AG20443 (cell line): ENCODE measurements at places on chromosomes 7 and 10.

- no peak for DNase-seq
Measured at GRCh38 chr7:82789883-82790609, 346.5 kb upstream of the CACNA2D1 start.

DNA sequence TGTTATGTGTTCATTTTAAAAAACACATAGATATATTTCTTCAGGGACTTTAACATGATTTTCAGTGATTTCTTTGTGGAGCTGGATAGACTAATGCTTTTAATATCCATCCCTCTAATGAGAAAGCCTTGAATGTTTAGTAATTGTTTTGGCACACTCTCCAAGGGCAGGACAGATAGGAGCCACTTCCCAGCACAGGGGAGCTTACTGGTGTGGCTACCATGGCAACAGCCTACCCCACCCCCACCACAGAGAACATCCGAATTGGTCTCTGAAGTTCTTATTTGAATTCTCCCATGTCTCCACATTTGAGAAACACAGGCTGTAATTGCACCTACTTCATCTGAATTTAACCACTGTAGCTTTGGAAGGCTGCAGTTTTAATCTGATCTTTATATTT lies 87.7 kb downstream of the PRKG1 start:
- DNase-seq: no peak

DNA sequence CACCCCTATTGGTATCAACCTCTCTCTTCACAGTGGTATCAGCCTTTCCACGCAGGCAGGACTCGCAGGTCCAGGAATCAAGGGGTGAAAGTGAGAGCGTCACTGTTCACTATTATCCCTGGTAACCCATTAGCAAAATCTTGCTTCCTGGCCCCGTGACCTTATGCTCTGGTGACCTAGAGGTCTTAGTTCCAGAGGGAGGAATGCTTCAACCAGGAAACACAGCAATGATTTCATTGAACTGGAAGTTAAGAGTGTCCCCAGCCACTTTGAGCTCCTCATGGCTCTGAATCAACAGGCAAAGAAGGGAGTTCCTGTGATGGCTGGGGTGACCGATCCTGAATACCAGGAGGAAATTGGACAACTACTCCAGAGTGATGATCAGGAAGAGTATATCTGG lies 90.6 kb downstream of the CUL2 start:
- no peak for DNase-seq

- peak; percentile 86 for DNase-seq
Measured at GRCh38 chr7:73342645-73343044, 14.7 kb downstream of the FKBP6 start.

DNA sequence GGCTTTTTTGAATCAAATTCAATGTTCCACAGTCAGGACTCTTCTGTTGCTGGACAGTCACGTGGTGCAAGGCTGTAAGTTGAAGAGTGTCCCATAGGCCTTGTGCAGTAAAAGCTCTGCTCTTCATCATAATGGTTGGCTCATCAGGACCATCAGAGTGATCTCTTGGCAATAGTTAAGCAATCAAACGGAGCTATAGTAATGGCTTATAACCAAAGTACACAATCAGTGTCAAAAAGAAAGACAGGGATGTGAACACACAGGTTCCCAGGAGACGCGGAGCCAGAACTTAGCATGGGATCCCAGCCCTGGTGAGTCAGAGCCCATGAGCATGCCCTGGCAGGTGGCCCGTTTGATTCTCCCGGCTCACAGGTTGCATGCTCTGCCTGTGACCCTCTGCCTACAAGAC lies 10.8 kb upstream of the GPNMB start:
- no peak for DNase-seq

DNA sequence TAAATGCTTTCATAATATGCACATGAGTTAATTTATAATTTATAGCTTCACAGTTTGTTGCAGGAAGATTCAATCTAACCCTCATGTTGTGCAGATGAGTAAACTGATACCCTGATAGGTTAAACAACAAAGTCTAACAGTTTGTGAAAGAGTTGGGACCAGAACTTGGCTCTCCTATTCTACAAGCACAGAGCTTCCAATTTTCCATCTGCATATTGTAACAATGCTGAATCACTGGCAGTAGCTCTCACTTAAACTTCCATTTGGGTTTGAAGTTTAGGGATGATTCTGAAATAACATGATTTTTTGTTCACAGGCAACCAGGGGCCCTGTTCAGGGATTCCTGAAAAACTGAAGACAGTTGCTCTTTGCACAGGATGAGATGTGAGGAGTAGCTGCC lies 179.3 kb downstream of the XPNPEP1 start:
- DNase-seq: no peak

GRCh38 chr10:26776258-26776657 lies 78.8 kb downstream of the PDSS1 start:
- no peak for DNase-seq

- DNase-seq: no peak
Measured at GRCh38 chr7:118219157-118219512, 5.4 kb upstream of the ANKRD7 start.

GRCh38 chr7:49778731-49779270 lies 5.4 kb downstream of the VWC2 start:
- no peak for DNase-seq

- DNase-seq: no peak
Measured at GRCh38 chr10:17005621-17006566, 123.7 kb downstream of the CUBN start.

DNA sequence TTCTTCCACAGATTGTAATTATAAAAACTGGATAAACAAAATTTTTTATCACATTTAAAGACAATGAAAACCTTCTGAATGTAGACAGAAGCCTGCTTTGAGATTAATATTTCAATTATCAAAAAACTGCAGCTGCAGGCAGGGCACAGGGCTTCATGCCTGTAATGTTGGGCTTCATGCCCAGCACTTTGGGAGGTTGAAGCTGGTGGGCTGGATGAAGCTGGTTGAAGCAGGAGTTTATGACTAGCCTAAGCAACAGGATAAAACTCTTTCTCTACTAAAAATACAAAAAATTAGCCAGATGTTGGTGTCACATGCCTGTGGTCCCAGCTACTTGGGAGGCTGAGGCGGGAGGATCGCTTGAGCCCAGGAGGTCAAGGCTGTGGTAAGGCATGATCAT lies 41.2 kb downstream of the PDZD8 start:
- DNase-seq: no peak

GRCh38 chr10:51960494-51960895 lies 261.1 kb upstream of the CSTF2T start:
- peak; percentile 66 for DNase-seq

DNA sequence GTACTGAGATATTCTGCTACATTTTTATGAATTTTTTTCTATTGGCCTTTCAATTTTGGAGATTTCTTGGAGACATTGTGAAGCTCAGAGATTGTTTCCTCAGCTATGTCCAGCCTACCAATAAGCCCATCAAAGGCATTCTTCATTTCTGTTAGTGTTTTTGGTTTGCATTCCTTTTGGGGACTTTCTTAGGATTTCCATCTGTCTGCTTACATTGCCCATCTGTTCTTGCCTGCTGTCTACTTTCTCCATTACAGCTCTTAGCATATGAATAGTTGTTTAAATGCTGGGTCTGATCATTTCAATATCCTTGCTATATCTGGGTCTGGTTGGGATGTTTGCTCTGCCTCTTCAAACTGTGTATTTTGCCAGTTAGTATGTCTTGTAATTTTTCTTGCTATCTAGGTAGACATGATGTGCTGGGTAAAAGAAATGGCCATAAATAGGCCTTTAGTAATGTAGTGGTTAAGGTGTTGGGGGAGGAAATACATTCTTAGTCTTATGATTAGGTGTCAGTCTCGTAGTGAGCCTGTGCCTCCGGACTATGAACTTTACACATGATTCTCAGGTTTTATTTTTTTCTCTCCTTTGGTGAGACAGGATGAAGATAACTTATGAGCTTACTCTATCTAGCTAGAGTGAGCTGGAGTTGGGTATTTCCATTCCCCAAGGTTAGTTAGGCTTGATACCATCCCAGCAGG lies 32.6 kb upstream of the NME8 start:
- DNase-seq: no peak

DNA sequence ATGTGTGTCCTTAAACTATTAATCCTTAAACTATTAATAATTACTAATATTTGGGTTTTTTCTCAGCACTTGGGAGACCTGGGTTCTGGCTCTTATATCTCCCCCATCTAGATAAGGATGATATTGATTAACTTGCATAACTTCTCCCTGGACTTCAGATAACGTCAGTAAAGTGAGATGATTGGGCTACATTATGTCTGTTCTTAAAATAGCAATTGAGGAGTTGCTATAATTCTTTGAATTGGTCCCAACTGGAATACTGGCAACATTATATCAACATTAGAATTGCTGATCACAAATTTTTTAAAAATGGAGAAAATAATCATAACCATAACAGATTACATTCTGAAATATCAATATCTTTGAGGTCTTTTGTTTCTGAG lies 1.9 kb downstream of the APBB1IP start:
- DNase-seq: no peak

GRCh38 chr7:135322571-135323340 lies 89.1 kb downstream of the STRA8 start:
- no peak for DNase-seq

- no peak for DNase-seq
Measured at GRCh38 chr7:133572843-133573242, 320.0 kb downstream of the EXOC4 start.

- peak; percentile 88 for DNase-seq
Measured at GRCh38 chr10:15585303-15585715, 134.4 kb downstream of the ITGA8 start.

DNA sequence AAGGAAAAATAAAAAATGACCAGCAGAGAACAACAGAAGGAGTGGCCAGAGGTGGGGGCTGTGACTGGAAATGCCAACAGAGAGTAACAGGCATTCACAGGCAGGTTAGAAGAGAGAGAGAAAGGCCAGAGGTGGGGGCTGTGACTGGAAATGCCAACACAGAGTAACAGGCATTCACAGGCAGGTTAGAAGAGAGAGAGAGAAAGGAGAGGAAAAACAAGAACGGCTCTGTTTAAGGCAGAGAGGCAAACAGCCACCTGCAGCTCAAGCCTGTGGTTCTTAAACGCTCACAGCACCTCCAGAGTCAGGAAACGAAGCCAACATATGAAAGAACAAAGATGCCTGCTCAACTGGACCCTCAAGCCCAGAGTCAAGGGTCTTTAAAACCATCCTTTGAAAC lies 39.5 kb upstream of the DGKI start:
- DNase-seq: no peak

DNA sequence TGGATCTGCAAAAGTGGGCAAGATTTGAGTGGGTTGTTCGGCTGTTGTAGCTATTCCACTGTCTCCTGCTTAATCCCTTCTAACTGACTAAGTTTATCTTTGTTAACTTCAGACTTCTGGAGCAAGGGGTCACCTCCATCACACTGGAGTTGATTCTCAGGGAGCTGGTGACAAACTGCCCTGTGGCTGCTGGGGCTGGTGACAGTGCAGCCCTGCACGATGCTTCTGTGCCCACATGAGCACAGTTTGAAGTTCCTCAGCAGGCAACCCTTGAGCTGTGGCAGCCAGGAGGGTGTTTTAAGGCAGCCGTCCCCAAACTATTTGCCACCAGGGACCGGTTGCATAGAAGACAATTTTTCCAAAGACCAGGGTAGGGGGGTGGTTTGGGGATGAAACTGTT lies 40.5 kb downstream of the ADRB1 start:
- DNase-seq: no peak

DNA sequence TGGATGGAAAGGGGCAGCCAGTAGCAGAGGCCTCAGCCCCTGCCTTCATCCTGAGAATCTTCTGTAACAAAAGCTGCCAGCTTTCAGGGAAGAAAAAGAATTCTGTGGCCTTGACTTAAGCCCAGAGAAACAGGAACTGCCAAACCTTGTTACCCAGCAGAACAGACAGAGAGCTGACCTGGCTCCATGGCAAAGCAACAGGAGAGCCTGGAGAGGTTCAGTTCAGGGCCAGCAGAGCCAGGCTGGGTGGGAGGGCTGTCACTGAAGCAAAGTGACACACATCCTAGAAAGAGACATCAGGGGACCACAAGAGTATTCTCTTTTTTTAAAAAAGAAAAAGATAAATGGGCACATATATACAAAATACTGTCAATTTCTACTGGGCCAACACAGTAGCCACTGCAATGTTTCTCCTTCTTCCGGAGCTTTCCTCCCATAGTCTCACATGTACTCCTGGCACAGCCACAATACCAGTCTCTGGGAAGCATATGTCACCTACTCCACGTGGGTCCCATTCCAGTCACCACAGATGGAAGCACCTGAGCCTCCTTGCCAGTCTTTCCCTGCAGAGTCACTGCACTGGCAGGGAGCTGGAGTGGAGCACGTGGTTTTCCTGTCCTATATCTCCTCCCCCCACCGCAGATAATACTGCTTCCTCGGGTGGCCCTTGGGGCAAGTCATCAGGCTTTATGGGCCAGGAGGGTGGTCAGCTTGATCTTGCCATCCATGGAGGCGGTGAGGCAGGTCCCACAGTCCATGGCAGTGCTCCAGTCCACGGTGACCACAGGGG lies 15.2 kb upstream of the CYREN start:
- DNase-seq: no peak

DNA sequence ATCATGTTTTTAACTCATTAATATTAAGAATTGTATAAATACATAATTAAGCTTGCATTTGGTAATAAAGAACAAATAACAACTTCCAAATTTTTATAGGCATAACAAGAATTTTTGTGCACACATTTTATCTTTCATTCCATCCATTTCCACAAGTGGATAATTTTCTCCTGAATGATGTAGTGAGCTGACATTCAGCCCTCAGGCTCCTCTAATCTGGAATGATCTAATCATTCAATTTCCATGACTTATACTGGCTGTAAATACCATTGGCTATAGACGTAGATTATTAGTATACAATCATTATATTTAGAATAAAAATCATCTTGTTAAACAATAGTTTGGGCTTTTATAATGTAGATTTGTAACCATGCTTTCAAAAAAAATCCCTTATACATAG lies 287.2 kb upstream of the GHITM start:
- no peak for DNase-seq

DNA sequence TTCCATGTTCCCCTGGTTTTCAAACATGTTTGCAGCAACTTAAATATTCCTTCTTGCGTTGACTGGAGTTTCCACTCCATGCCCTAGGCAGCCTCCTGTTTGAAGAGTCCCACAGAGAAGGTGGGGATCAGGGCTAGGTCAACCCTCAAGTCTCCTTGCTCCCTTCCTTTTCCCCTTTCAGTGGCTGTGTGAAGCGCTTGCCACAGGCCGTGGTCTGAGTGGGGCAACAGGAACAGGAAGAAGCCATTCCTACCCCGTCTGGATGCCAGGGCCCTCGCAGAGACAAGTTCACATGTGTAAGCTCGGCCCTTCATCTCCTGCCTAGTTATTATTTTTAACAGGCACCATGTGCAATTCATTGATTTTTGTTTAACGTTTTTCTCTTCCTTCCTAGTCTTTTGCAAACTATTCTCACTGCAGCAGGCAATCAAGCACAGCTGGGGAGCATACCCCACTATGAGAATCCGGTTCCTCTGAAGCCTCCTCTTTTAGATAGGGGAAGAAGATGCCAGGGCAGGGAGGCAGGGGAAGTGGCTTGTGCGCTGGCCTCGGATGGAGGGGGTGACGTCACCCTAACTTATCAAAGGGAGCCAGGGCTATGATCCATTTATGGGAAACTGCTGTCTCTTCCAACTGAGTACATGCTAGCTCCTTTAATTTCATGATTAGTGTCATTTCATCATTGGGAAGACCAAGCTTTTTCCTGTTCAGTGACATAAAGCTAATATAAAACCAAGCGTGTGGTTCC lies 64.2 kb downstream of the PRLHR start:
- peak; percentile 56 for DNase-seq
